ENCODE measurements at places on chromosomes 3 and 15.

DNA sequence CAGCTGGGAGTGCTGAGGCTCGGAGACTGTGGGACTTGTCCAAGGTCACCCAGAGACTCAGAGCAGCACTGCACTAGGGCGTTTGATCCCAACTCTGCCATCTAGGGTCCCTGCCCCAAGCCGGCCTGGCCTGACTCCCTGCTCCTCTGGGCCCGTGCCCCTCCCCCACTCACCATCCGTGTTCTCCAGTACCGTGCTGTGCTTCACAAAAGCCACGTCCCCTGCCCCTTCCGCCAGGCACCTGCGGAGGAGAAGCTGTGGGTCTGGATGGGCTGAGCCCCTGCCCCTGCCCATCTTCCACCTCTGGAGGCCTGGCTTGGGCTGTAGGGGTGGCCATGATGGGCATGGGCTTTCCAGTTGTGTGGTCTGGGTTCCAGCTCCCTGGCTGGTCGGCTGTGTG lies 8.4 kb downstream of the MELTF start:
- DNase-seq, result no peak

GRCh38 chr3:143510601-143511000 lies 337.7 kb downstream of the SLC9A9 start:
- no peak for DNase-seq

- DNase-seq, result no peak
These were observed 4.9 kb downstream of the ADCY5 start for GRCh38 chr3:123444023-123444422.

DNA sequence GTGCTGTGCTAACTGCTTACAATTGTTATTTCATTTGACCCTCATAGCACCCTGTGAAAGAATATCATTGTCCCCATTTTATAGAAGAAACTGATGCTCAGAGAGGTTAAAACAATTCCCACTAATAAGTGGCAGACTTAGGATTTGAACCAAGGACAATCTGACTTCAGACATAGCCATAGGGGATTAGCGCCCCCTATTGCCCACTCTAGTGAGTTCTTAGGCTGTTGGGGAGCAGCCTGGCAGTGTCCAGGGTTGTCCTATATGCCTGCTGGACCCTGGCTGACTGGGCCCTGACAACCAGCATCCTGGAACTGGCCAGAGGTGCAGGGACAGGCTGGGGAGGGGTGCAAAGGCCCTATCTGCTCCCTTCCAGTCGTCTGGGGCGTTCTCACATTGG lies 15.4 kb downstream of the DPH3 start:
- DNase-seq, result no peak

GRCh38 chr15:76333720-76334437 lies 2.7 kb upstream of the ISL2 start:
- no peak for DNase-seq

DNA sequence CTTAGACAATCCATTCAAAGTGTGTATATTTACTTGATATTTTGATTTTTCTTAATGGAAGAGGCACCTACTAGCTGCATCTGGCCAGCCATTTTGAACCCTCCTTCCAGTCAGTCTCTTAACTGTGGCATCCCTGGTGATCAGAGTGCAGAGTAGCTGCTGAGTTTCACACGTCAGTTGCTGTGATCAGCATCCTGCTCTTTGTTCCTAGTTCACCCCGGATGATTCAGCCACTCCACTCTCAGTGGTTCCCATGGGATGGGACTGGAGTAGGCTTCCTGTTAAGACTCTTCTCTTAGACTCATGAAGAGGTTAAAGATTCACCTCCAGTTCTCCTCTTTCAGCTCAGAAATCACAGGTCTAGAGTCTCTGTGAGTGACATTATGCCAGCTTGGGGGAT lies 75.8 kb downstream of the STXBP5L start:
- DNase-seq, result no peak

DNA sequence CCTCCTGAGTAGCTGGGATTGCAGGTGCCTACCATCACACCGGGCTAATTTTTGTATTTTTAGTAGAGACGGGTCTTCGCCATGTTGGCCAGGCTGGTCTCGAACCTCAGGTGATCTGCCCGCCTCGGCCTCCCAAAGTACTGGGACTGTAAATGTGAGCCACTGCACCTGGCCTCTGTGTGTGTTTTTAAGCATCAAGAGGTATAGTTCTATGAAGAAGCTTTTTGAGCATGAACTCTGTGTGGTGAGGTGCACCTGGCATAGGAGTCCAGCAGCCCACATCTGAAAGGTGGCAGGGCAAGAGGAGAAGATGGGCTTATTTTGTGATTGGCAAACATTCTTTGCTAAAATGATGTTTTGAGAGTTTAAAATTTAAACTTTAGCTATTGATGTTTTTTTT lies 118.0 kb downstream of the DGKG start:
- no peak for DNase-seq

GRCh38 chr3:133137042-133137996 lies 99.1 kb downstream of the TMEM108 start:
- no peak for DNase-seq

- no peak for DNase-seq
These were observed 177.9 kb downstream of the PLOD2 start for GRCh38 chr3:145983101-145983500.

DNA sequence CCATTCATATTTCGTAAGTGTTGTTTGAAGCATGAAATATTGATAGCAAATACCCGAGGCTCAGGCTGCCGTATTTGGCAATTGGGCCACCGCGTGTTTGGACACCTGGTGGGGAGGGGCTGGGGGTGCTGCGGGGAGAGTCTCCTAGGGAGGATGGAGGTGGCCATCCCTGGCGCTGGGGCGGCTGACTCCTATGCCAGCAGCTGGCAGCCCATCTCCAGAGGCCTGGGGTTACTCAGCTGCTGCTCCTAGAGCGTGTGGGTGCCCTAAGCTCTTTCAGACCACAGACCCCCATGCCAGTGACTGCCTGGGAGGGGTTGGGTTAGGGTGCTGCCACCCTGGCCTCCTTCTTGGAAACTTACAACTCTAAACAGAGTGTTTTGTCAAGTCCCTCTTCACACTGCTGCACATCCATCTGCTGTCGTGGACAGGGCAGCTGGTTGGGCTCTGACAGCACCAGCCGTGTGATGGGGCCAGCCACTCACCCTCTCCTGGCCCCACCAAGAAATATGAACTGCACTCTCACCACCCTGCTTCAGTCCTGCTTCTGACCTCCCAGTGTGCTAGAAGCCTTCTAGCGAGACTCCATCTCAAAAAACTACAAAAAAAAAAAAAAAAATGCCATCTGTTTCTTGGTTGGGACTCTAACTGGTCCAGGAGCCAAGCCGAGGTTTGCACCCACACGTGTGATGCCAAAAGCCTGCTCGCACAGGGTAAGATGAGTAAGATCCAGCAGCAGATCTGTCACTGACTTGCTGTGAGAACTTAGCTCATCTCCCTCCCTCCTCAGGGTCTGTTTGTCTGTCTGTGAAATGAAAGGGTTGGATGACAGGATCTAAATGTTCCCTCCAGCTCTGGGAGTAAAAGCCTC lies 156.2 kb downstream of the MEGF11 start:
- DNase-seq, result no peak

DNA sequence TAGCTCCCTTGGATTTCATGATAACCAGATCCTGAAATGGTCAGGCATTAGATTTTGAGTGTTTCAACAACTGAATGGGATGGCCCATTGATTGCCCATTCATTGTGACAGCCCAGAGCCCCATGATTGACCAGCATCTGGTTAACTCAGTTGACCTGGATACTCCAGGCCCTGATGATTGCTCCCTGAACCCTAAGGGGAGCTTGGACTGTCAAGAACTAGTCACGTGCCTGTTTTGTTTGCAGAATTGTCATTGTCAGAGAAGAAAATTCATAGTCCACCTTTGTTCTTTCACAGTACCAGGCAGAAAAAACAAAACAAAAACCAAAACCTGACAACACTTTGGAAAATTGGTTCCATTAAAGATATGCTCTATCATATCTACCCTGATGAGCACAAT lies 241.3 kb upstream of the ONECUT1 start:
- no peak for DNase-seq

GRCh38 chr3:11290743-11291680 lies 18.8 kb downstream of the ATG7 start:
- no peak for DNase-seq

DNA sequence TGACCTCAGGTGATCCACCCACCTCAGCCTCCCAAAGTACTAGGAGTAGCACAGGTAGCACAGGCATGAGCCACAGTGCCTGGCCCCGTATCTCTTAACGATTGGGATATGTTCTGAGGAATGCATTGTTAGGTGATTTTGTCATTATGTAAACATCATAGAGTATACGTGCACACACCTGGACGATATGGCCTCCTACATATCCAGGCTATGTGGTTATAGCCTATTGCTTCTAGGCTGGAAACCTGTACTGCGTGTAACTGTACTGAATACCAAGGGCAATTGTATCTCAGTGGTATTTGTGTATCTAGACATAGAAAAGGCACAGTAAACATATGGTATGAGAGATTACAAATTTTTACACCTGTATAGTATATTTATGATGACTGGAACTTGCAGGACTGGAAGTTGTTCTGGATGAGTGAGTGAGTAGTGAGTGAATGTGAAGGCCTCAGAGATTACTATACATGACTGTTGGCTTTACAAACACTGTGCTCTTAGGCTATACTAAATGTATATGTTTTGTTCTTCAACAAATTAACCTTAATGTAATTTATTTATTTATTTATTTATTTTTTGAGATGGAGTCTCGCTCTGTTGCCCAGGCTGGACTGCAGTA lies 120.7 kb downstream of the MBNL1 start:
- no peak for DNase-seq

DNA sequence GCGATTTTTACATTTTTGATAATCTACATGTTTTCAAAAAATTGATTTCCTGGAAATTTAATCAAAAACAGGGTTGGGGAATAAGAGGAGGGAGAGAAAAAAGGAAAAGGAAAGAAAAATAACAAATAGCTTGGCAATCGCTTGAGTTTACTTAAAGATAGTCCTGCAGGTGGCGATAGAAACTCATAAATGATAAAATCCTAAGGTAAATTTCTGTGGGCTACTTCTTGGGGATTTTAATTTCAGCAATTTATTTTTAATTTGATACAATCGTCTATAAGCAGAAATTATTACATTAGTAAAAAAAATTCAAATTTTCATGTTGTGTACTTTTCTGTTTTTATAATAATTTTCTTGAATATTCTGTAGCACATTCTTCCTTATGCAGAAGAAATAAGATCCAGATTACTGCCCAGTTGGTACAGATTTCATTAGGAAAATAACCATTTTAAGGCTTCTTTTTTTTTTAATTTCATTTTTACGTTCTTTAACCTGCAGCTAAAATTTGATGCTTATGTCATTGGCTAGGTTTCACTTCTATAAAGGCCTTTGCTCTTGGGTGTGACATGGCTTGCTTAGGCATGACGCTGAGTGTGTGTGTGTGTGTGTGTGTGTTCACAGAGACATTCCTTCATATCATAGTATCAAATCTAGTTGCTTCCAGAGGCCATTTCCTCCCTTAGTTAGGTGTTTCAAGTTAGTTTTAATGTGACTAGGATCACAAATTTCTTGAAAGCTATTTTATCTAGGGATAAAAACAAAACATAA lies 181.8 kb downstream of the MCTP2 start:
- DNase-seq, result no peak

- no peak for DNase-seq
These were observed 32.6 kb downstream of the STT3B start for GRCh38 chr3:31565288-31565687.

DNA sequence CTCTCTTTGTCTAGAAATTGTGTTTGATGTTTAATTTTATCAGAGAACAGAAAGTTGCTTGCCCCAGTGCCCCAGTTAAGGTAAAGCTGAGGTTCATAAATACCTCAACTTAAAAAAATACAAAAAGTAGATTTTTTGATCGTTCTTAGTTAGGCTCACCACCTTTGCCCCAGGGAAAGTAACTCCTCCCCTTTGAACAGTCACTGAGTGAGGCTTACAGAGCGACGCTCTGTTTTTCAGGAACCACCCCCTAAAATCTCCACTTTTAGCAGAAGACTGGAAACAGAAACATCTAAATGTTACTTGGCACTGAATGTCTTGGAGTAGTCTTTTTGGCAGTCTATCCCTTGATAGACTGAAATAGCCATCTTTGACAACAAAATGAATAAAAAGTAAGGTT lies 24.9 kb downstream of the BLM start:
- DNase-seq, result no peak

GRCh38 chr3:38726751-38727150 lies 77.3 kb upstream of the SCN5A start:
- DNase-seq, result no peak

- no peak for DNase-seq
These were observed 43.1 kb downstream of the DNAJB8 start for GRCh38 chr3:128423525-128424147.

DNA sequence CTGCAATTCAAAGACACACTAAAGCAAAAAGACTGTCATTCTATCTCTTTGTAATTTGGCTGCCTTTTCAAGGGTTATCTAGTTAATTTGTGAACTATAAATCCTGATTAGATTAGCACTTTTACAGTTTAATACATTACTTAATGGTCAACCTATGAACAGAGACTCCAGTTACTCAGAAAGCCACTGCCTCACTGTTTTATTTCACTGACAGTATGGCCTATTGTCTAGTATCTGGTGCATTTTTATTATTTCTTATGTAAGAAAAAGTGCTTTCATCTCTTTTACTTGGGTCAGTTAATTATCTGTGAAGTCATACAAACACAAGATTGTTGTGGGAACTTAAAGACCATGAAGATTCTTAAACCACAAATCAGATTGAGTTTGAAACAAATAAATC lies 133.8 kb downstream of the ZBBX start:
- DNase-seq, result no peak

DNA sequence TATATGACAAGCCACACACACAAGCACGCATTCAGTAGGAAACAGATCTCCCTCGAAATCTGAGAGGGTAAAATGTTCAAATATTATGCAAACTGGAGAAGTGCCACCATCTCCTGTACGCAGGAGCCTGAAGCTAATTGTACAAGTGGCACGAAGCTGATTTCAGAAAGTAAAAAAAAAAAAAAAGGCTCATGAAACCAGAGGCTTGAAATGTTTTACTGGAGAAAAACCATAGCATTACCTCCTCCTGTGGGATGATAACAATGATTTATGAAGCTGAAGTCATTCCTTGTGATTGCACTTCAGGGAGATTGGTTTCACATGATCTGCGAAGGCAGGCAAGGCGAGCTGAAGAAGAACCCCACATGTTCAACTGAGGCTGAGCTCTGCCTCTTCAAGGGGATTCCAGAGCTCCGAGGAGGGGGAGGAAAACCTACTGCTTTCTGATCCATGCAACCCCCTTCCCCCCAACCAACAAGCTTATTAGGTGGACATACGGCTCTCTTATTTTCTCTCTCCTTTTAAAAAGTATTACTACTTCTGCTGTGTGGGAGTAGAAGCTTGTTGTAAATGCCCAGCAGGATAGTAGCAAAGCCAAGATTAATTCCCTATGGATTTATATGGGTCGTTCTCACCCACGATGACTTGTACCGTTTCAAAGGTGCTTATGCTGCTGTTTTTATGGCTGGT lies 101.1 kb downstream of the GREM1 start:
- no peak for DNase-seq

DNA sequence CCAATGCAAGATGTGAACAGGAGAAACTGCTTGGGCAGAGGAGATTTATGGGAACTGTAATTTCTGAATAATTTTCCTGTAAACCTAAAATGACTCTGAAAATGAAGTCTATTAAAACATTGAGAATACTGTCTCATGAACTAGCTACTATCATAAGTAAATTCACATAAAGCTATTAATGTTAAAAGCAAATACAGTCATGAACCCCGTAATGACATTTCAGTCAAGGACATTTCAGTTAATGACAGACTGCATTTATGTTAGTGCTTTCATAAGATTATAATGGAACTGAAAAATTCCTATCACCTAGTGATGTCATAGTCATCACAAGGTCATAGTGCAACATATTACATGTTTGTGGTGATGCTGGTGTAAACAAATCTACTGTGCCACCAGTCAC lies 17.2 kb downstream of the CBLB start:
- no peak for DNase-seq

All from T-helper 9 cell (primary cell).